ENCODE measurements at places on chromosomes 7 and 10.

DNA sequence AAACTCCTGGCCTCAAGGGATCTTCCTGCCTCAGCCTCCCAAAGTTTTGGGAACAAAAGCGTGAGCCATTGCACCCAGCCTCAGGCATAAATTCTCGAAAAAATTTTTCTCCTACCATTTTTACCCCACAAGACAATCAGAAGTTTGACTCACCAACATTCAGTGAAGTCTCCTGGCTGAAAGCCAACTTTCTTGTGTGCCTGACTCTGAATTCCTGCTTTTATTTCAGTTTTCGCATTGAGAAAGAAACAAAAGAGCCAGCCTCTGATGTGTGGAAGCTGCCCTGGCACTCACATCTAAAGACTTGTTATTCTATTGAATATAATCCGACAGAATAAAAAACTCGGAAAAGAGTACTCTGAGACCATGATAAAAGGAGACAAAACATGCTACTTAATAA, 402.9 kb downstream of the MAGI2 start:
- no peak for DNase-seq

- DNase-seq: no peak
These were observed 68.0 kb upstream of the ELMO1 start for GRCh38 chr7:37516664-37517063.

DNA sequence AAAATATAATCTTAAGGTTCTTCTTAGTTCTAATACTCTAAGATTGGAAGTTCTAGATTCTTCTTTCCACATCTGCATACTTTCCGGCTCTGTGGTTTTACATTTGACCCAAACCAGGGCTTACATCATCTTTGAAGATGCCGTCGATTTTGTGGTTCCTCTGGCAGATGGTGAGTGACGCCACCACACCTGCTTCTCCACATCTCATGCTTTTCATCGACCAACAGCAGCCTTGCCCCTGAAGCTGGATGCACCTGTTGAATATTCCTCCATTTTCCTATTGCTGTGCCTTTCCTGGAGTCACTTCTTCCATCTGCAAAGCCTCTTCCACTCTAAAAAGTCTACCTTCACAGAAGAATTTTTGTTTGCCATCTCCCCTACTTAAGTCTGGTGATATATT, 121.3 kb downstream of the PRKCQ start:
- no peak for DNase-seq

DNA sequence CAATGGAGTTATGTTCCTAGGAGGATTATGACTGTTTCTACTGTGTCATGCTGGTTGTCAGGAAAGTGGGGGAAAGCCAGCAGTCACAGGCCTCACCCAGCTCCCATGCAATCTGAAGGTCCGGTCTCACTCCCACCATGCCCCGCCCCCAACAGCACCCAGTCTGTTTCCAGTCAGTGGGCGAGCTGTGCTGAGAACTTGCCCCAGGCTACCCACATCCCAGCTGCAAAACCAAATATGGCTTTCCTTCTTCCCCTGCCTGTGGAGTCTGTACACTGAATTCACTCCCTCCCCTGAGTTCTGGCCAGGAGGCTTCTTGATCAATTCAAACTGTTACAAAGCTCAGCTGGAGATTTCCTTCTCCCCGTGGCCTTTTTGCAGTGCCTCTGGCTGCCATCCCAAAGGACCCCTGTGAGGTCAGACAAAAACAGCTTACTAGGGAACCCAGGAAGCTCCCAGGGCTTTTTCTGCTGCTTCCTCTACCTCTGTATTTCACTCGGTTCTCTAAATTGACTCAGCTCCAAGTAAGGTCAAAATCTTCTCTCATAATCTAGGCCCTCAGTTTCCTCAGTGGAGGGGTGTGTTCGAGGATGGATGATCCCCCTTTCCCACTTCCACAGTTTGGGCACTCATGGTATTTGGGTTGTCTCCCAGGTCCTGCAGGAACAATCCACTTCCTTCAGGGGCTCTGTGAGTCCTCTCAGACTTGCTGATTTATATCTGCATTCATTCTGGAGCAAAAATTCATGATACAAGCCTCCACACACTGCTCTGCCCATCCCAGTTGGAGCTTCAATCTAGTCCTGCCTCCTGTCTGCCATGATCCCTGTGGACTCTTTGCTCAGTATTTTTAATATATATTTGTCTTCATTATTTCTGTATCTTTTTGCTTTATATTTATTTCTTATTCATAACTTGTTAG, 205.5 kb downstream of the SEMA3D start:
- DNase-seq: peak; percentile 31

DNA sequence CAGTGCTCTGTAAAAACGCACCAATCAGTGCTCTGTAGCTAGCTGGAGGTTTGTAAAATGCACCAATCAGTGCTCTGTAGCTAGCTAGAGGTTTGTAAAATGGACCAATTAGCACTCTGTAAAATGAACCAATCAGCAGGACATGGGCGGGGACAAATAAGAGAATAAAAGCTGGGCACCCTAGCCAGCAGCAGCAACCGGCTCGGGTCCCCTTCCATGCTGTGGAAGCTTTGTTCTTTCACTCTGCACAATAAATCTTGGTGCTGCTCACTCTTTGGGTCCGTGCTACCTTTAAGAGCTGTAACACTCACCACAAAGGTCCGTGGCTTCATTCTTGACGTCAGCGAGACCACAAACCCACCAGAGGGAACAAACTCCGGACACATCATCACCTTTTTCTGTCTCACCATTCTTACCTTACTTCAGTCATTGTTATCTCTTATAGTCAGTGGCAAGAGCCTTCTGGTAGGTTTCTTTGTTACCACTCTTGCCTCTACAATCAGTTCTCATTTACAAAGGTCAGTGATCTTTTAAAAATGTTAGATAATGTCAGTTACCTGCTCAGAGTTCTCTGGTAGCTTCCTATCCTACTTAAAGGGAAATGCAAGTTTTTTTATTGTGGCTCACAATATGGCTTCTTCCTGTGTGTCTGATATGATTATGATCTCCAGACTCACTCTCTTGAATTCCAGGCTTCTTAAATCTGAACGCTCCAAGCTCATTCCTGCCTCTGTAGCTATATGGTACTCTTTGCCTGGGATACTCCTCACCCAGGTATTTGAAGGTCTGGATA, 4.5 kb downstream of the STAM start:
- DNase-seq: no peak

DNA sequence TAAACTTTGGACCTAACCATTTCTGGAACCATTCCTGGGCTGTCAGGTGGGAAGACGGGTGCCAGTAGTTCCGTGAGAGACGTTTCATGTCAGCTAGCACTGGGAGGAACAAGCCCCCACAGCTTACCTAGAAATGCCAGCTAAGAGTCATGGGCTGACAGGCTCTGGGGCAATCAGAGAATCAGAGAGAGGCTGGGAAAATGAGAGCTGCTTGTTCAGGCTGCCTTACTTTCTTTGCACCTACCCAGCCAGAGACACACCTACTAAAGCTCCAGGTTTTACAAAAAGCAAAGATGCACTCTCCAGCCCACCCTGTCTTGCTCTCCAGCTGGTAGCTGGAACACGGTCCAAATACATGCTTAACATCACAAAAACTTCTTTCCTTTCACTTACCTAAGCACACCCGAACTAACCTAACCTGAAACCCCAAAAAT, 688 bp downstream of the PTN start:
- peak; percentile 67 for DNase-seq

DNA sequence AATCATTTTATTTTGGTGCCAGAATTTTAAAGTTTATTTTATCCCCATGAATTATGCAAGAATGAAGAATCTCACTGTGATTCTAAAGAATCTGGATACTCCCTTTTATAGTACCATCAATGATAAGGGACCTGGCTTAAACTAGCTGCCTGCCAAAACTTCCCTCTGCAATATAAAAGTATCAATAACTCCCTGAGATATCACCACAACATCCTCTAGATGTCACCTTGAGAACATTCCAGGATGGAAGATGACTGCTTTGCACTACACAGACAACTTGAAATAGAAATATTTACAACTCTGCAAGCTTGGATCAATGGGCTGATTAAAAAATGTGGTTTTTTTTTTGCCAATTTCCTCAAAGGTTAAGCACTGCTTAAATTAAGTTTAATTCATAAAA, 142.1 kb downstream of the SLC25A13 start:
- DNase-seq: no peak

DNA sequence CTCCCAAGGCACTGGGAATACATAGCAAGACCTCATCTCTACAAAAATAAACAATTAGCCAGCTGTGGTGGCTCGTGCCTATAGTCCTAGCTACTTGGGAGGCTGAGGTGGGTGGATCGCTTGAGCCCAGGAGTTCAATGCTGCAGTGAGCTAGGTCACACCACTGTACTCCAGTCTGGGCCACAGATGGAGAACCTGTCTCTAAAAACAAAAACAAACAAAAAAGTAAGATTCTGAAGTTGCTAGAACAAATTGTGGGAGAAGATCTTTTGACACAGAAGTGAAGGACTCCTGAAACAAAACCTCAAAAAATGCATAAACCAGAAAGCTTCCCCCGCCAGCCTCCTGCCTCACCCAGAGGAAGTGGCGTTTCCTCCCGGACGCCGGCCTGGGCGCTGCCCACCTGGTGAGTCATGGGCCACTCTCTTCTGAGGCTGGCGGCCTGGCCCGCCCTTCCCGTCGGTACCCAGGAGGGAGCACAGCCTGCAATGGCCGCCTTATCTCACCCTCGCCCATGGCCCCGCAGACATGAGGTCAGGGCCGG, 25.4 kb upstream of the ELN start:
- no peak for DNase-seq

DNA sequence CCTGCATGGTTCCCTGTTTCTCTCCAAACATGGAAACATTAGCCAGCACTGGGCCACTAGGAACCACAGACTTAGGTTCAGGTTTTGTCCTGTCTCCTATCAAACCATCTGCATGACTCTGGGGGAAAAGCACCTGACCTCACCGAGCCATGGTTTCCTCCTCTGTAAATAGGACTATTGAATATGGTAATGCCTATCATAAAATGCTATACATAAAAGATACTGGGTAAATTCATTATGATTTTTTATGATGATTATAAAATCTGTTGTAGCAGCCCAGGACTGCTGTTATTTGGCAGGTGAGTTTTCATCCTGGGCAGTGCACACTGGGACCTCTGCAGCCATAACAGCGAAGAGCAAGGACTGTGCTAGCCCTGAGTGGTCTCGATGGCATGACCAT, 131.8 kb downstream of the SH3PXD2A start:
- DNase-seq: no peak

DNA sequence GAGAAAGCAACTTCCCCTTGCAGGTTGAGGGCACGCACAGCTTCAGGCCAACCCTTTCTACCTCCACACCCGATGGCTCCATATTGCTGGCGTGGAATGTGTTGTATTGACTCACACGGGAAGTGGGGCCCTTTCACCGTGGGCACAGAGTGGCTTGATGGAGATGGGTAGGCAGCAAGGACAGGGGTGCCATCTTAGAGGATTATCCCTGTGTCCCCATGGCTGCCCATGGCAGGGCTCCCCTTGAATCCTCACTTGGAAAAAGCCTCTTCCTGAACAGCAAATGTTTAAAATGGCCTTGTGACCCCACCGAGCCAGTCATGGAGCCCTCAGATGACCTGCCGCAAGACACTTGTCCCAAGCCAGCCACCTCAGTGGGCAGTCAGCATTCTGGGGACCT, 31.2 kb downstream of the CXCL12 start:
- no peak for DNase-seq

DNA sequence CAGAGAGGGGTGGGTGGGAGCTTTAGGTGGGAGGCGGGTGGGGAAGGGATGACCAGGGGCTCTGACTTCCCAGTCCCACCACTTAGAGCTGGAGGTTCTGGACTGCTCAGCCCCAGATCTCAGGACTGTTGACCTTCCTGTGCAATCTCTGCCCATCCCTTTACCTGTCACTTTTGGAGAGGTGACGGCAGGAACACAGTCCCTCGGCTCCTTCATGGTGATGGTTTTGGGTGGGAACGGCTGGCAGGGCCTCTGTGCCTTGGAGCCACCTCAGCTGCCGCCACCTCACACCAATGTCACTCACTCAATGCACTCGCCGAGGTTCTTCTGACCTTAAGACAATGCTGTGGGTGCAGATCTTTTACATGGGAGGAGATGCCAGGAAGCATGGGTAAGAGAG, 49.0 kb downstream of the TMEM270 start:
- no peak for DNase-seq
